ENCODE measurements at places on chromosomes 12 and 14.

GRCh38 chr12:111182382-111182781 lies 186.5 kb downstream of the PHETA1 start:
- no peak for DNase-seq

- no peak for DNase-seq
Measured at GRCh38 chr12:62468397-62468796, 1.8 kb downstream of the MON2 start.

DNA sequence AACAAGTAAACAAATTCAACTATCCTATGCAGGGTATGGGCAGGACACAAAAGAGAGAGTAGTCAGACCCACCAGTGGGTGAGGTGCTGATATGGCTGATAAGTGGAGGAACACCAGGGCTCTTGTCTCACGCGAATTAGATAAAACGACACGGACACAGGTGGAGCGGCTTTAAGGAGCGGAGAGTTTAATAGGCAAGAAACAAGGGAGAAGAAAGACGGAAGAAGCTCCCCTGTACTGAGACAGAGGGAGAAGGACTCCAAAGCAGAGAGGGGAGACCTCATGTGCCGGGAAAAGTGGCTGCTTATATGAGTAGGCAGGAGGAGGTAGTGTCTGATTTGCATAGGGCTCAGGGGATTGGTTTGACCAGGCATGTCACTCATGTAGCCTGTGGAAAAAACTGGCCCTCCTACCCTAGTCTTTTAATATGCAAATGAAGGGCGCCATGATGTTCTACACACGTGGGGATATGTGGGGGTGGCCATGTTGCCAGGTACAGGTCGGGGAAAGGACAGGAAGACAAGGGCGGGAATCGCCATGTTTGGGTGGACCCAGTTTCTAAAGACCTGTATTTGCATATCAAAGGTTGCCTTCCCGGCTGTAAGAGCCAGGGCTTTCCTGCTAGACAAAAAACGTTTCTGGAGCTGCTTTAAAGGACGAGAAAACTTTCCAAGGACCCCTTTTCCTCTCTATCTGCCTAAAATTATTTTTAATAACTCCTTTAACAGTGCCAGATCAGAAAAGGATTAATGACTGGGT lies 28.8 kb downstream of the RPGRIP1 start:
- DNase-seq = peak; percentile 83

DNA sequence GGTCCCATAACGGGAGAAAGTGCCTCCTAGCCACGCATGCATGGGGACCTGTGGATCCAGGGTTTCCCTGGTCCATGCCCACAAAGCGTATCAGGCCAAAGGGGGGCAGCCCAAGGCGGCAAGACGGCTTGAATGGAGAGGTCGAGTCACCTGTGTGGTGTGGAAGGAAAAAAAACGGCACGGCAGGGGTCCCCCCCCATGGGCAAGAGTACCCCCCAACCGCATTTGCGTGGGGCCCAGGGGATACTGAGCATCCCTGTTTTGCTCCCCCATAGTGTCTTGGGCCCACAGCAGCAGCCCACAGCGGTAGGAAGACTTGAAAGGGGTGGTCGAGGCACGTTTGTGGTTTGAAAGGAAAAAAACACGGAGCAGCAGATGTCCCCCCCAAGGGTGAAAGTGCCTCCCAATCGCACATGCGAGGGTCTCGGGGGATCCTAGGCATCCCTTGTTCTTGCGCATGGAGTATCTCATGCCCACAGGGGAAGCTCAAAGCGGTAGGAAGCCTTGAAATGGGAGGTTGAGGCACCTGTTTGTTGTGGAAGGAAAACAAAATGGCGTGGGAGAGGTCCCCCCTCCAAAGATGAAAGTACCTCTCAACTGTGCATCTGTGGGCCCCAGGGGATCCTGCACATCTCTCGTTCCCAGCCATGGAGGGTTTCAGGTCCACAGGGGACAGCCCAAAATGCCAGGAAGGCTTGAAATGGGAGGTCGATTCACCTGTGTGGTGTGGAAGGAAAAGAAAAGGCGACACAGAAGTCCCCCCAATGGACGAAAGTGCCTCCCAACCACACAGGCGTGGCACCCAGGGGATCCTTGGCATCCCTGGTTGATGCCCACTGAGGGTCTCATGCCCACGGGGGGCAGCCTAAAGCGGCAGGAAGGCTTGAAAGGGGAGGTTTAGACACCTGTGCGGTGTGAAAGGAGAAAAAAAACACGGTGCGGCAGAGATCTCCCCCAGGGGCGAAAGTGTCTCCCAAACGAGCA lies 577.5 kb downstream of the ALG10 start:
- DNase-seq = no peak

GRCh38 chr12:3165078-3165980 lies 88.2 kb downstream of the TSPAN9 start:
- no peak for DNase-seq

DNA sequence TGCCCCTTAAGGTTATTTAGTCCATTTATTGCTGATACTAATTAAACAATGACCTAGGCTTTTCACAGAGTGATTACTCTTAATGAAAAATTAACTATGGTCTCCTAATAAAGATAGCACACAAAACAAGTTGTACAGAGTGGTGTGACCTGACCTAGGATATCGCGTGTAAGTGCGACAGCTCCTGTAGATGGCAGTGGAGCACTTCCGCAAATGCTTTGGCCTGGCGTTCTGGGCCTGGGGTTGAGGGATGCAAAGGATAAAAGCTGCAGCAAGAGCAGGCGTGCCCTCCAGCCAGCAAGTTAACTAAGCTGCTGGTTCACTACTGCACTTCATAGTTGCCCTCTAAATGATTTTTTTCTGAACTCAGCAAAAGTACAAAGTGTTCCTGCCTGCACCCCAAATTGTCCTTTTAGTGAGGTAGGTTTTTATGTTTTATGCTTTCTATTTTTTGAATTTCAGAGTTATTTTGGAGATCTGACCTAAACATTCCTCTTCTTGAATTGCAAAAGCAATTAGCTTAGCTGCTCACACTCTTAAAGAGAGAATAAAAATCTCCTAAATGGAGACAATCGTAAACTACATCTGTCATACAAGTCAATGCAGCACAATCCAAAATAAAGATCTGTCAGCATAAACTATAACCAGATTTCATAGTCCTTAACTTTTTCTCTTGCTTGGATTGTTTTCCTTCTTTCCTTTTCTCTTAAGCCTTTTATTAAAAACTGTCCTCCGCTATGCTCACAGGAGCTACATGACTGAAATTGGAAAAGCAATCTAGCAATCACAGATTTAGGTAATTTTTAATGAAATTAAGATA lies 379.6 kb downstream of the LRIG3 start:
- DNase-seq = peak; percentile 25

GRCh38 chr12:9948606-9949296 lies 16.6 kb upstream of the CLEC2A start:
- DNase-seq = peak; percentile 40

GRCh38 chr14:53529519-53529918 lies 376.4 kb upstream of the DDHD1 start:
- DNase-seq = no peak

DNA sequence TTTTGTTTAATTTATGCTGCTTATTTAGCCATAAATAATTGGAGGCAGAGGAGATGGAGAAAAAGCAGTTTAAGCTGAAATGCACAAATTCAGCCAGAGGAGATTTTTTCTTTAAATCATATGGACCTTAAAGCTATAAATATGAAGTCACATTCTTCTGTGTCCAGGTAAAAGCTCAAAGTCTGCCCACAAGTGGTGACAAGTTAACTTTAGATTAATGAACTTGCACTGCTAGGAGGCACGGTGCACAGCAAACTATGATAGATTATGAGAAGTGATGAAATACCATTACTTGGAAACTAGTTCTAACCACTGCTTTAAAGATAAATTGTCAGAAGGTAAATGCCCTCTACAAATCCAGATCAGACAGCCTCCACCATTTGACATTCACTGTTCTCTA lies 69.0 kb downstream of the IFT81 start:
- DNase-seq = no peak

GRCh38 chr14:58954052-58954451 lies 234.4 kb upstream of the DAAM1 start:
- no peak for DNase-seq

DNA sequence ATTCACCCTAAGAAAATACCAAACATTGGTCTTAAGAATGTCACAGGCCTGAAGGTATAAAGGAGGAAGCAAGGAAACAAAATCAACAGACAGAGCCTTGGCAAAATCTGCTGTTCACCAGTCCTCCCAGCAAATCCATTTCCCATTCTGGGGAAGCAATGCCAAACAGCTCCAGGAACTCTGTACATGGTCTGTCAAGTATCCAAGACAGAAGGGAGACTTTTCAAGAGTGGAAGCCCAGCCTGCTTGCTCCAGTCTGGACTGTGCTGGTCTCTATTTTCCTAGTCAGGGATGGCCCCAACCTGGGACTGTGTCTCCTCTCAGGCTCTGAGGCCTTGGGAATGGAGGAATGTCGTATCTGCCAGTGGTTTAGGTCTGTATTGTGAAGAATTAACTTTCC lies 251.5 kb downstream of the DAD1 start:
- no peak for DNase-seq

- DNase-seq = no peak
Measured at GRCh38 chr14:92510972-92511371, 2.6 kb upstream of the RIN3 start.

GRCh38 chr12:33614630-33615029 lies 175.0 kb upstream of the SYT10 start:
- no peak for DNase-seq

GRCh38 chr12:124396544-124397398 lies 101.9 kb downstream of the RFLNA start:
- no peak for DNase-seq

- DNase-seq = peak; percentile 30
Measured at GRCh38 chr12:90959538-90960139, 4.7 kb upstream of the CCER1 start.

- no peak for DNase-seq
Measured at GRCh38 chr12:54392485-54393206, 8.1 kb upstream of the ZNF385A start.

- no peak for DNase-seq
Measured at GRCh38 chr12:101685092-101685491, 12.3 kb upstream of the CHPT1 start.

DNA sequence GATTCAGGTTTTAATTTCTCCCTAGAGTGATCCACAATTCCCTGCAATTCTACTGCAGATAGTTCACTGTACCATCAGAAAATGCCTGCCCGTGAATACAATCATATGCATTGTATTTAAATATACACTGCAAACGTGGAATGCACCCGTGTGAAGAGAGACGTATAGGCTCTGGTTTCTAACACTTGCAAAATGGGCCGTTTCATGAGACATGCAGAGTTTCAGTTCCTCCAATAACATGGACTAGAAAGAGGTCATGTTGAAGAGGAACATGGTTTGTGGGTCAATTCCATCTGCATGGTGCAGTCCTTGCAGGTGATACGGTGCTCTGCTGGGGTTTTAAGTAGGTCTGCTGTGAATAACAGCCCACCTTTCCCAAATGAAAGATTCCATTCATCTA lies 373.3 kb downstream of the TMEM132D start:
- DNase-seq = no peak
